ENCODE measurements at places on chromosomes 7 and 10.

GRCh38 chr10:63164166-63164623, 31.1 kb downstream of the NRBF2 start:
- H3K27me3 ChIP-seq: no peaks in the 10 kb centered on the region
- H3K27ac ChIP-seq: peak overlapping the region; percentile 14
- peaks cover 24% of the 10 kb centered on the region for H3K4me1 ChIP-seq
- peaks cover 33% of the 10 kb centered on the region for H3K36me3 ChIP-seq
- H3K4me3 ChIP-seq: no peak overlapping the region

GRCh38 chr7:20826243-20826642, 39.6 kb upstream of the SP8 start:
- no peaks in the 10 kb centered on the region for H3K27me3 ChIP-seq
- no peak for DNase-seq
- no peak overlapping the region for H3K27ac ChIP-seq

- H3K36me3 ChIP-seq: no peaks in the 10 kb centered on the region
- no peak for DNase-seq
- no peaks in the 10 kb centered on the region for H3K27me3 ChIP-seq
- no peaks in the 10 kb centered on the region for H3K4me1 ChIP-seq
- no peak overlapping the region for H3K4me3 ChIP-seq
Measured at GRCh38 chr10:25639646-25640045, 294.4 kb upstream of the MYO3A start.

DNA sequence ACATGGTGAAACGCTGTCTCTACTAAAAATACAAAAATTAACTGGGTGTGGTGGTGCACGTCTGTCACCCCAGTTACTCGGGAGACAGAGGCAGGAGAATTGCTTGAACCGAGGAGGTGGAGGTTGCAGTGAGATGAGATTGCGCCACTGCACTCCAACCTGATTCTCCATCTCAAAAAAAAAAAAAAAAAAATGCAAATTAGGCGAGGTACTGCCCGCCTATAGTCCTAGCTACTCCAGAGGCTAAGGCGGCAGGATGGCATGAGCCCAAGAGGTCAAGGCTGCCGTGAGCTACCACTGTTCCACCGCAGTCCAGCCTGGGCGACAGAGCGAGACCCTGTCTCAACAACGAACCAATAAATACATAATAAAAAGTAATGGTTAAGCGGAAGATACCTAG, 1.1 kb upstream of the EIF4H start:
- peaks cover 22% of the 10 kb centered on the region for H3K36me3 ChIP-seq
- peaks cover 39% of the 10 kb centered on the region for H3K4me1 ChIP-seq
- peak overlapping the region; percentile 81 for H3K4me3 ChIP-seq
- DNase-seq: peak; percentile 79
- H3K27me3 ChIP-seq: no peaks in the 10 kb centered on the region
- peak overlapping the region; percentile 95 for H3K27ac ChIP-seq

- H3K4me1 ChIP-seq: no peaks in the 10 kb centered on the region
- no peak for DNase-seq
- no peak overlapping the region for H3K27ac ChIP-seq
- H3K27me3 ChIP-seq: no peaks in the 10 kb centered on the region
- no peak overlapping the region for H3K4me3 ChIP-seq
Measured at GRCh38 chr7:26583094-26583648, 281.2 kb downstream of the SKAP2 start.

GRCh38 chr7:134502463-134503371, 24.6 kb upstream of the AKR1B10 start:
- DNase-seq: no peak
- no peaks in the 10 kb centered on the region for H3K4me1 ChIP-seq
- H3K27me3 ChIP-seq: no peaks in the 10 kb centered on the region
- H3K36me3 ChIP-seq: no peaks in the 10 kb centered on the region
- H3K27ac ChIP-seq: no peak overlapping the region
- H3K4me3 ChIP-seq: no peak overlapping the region

DNA sequence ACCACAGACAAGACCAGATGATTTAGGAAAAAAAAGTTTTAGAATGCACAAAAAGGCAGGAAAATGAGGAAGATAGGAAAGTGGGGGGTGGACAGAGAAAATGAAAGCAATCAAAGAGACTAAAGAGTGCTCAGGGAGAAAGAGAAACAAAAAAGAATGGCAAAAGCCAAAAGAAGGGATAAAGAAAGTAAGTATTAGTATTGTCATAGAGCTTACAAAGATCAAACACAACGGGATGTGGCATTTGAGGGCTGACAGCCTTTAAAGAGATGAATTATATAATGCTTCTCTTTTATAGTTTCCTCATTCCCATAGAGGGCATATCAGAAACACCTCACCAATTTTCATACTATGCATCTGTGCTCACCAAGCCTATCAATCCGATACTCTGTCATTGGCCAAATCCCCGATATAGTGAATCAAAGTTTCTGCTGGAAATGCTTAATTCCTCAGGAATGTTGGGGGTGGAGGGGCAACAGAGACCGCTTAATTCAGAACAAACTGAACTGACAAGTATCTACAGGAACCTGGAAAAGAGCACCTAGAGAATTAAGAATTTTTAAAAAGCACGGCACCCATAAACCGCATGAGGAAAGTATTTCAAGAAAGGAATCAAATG, 2.7 kb downstream of the COG5 start:
- no peak overlapping the region for H3K27ac ChIP-seq
- H3K36me3 ChIP-seq: peaks cover 7% of the 10 kb centered on the region
- no peak overlapping the region for H3K4me3 ChIP-seq
- H3K27me3 ChIP-seq: no peaks in the 10 kb centered on the region
- DNase-seq: no peak
- peaks cover 59% of the 10 kb centered on the region for H3K4me1 ChIP-seq

- peaks cover 4% of the 10 kb centered on the region for H3K4me1 ChIP-seq
- no peaks in the 10 kb centered on the region for H3K36me3 ChIP-seq
- no peaks in the 10 kb centered on the region for H3K27me3 ChIP-seq
- H3K4me3 ChIP-seq: no peak overlapping the region
- no peak overlapping the region for H3K27ac ChIP-seq
- DNase-seq: no peak
Measured at GRCh38 chr10:62457598-62457997, 83.4 kb downstream of the ZNF365 start.

- H3K27ac ChIP-seq: no peak overlapping the region
- no peak for DNase-seq
- no peaks in the 10 kb centered on the region for H3K27me3 ChIP-seq
- no peaks in the 10 kb centered on the region for H3K36me3 ChIP-seq
Measured at GRCh38 chr7:158784270-158784669, 45.0 kb downstream of the ESYT2 start.

- H3K4me3 ChIP-seq: no peak overlapping the region
- H3K27ac ChIP-seq: no peak overlapping the region
- no peak for DNase-seq
- H3K27me3 ChIP-seq: no peaks in the 10 kb centered on the region
- peaks cover 39% of the 10 kb centered on the region for H3K36me3 ChIP-seq
Measured at GRCh38 chr7:55970978-55971377, 6.6 kb downstream of the NIPSNAP2 start.

GRCh38 chr10:71081229-71081560, 131.2 kb upstream of the UNC5B start:
- no peak overlapping the region for H3K27ac ChIP-seq
- no peaks in the 10 kb centered on the region for H3K36me3 ChIP-seq
- no peak overlapping the region for H3K4me3 ChIP-seq
- H3K27me3 ChIP-seq: no peaks in the 10 kb centered on the region

- no peaks in the 10 kb centered on the region for H3K27me3 ChIP-seq
- DNase-seq: no peak
- no peaks in the 10 kb centered on the region for H3K36me3 ChIP-seq
- no peak overlapping the region for H3K4me3 ChIP-seq
- H3K4me1 ChIP-seq: no peaks in the 10 kb centered on the region
Measured at GRCh38 chr7:135715673-135716072, 12.3 kb downstream of the SLC13A4 start.

GRCh38 chr10:122845783-122846332, at the start of gene CUZD1:
Gene CUZD1, minus strand, starts transcription at chr10:122845857. Its CDS starts 14 bp downstream, at chr10:122845843.
- H3K4me3 ChIP-seq: no peak within 1 kb of the TSS
- no peaks in the 10 kb centered on the region for H3K36me3 ChIP-seq
- DNase-seq: no peak
- no peaks in the 10 kb centered on the region for H3K4me1 ChIP-seq
- no peak within 1 kb of the TSS for H3K27ac ChIP-seq
- H3K27me3 ChIP-seq: no peaks in the 10 kb centered on the region

DNA sequence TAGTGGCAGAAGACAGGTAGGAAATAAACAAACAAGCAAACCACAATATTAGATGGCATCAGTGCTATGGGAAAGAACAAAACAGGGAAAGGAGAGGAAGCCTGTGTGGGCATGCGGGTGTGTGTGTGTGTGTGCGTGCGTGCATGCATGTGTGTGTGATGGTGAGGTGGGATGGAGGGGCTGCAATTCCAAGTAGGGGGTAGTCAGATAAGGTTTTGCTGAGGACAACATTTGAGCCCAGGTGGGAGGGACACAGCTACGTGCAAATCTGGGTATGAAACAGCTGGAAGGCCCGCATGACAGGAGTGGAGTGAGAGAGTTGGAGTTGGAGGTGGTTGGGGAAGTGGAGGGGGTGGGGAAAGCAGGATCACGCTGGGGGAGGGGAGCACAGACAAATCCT, 121.0 kb upstream of the PARD3 start:
- no peaks in the 10 kb centered on the region for H3K4me1 ChIP-seq
- no peak for DNase-seq
- H3K36me3 ChIP-seq: no peaks in the 10 kb centered on the region
- no peak overlapping the region for H3K4me3 ChIP-seq

GRCh38 chr10:123140164-123140982, 4.6 kb downstream of the HMX3 start:
- H3K27me3 ChIP-seq: peaks cover 100% of the 10 kb centered on the region
- peaks cover 22% of the 10 kb centered on the region for H3K4me1 ChIP-seq
- DNase-seq: no peak
- H3K27ac ChIP-seq: no peak overlapping the region

DNA sequence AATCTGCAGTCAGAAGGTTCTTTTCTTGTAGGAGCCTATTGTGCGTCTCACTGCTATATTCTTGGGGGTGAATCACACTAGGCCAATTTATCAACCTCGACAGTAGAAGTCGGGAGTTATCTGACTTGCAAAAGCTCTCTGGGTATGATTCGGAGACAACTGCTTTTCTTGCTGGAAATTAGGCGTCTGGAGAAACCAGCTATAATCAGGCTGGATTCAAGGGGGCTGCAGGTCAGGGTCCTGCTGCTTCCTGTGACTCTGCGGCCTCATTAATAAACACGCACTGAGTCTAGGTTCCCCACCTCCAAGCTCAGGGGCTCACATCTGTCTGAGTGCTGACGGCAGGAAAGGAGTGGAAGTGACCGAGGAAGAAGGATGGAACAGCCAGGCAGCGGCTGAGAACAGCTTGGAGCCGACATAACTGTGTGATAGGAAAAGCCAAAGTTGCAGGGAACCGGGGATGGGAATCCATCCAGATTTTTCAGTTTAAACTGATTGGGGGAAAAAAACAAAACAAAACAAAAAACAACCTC, 184.6 kb downstream of the FANK1 start:
- no peak overlapping the region for H3K4me3 ChIP-seq
- H3K27me3 ChIP-seq: no peaks in the 10 kb centered on the region
- no peak overlapping the region for H3K27ac ChIP-seq
- no peak for DNase-seq
- H3K36me3 ChIP-seq: no peaks in the 10 kb centered on the region
- H3K4me1 ChIP-seq: no peaks in the 10 kb centered on the region

DNA sequence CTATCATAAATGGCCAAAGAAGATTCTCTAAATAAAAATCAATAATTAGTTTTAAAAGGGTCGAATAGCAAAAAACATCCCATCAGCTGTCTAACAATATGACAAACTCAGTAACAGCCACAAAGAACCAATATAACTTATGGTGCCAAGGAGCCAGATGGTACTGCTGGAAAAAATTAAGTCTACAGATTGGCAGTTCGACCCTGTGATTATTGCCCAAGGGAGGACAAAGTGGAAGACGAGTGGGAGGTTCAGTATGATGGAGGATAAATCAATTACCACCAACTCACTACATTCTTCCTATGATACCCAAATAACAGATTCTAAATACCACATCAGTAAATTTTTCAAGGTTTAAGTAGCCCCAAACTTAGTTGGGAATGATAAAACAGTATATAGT, 49.0 kb downstream of the SKAP2 start:
- no peak overlapping the region for H3K4me3 ChIP-seq
- no peaks in the 10 kb centered on the region for H3K27me3 ChIP-seq
- DNase-seq: no peak
- H3K36me3 ChIP-seq: no peaks in the 10 kb centered on the region
- H3K4me1 ChIP-seq: no peaks in the 10 kb centered on the region

- no peaks in the 10 kb centered on the region for H3K27me3 ChIP-seq
- H3K4me3 ChIP-seq: no peak overlapping the region
- no peaks in the 10 kb centered on the region for H3K36me3 ChIP-seq
- no peaks in the 10 kb centered on the region for H3K4me1 ChIP-seq
- no peak overlapping the region for H3K27ac ChIP-seq
Measured at GRCh38 chr7:18575622-18576572, 80.3 kb downstream of the HDAC9 start.

GRCh38 chr10:128007971-128008370, 101.1 kb downstream of the PTPRE start:
- H3K36me3 ChIP-seq: no peaks in the 10 kb centered on the region
- peaks cover 30% of the 10 kb centered on the region for H3K4me1 ChIP-seq
- no peak overlapping the region for H3K4me3 ChIP-seq
- no peak for DNase-seq
- H3K27me3 ChIP-seq: no peaks in the 10 kb centered on the region

- no peak overlapping the region for H3K27ac ChIP-seq
- DNase-seq: no peak
- no peak overlapping the region for H3K4me3 ChIP-seq
- no peaks in the 10 kb centered on the region for H3K27me3 ChIP-seq
- peaks cover 46% of the 10 kb centered on the region for H3K36me3 ChIP-seq
Measured at GRCh38 chr10:45452743-45453452, 78.9 kb downstream of the ALOX5 start.

GRCh38 chr7:100847360-100847759, 5.2 kb upstream of the SLC12A9 start:
- H3K4me3 ChIP-seq: no peak overlapping the region
- no peaks in the 10 kb centered on the region for H3K27me3 ChIP-seq
- no peaks in the 10 kb centered on the region for H3K36me3 ChIP-seq
- no peak overlapping the region for H3K27ac ChIP-seq
- DNase-seq: no peak

GRCh38 chr7:8131694-8132605, 130.0 kb downstream of the ICA1 start:
- H3K27ac ChIP-seq: peak overlapping the region; percentile 70
- peak overlapping the region; percentile 36 for H3K4me3 ChIP-seq
- H3K4me1 ChIP-seq: peaks cover 39% of the 10 kb centered on the region
- H3K27me3 ChIP-seq: no peaks in the 10 kb centered on the region
- no peaks in the 10 kb centered on the region for H3K36me3 ChIP-seq

GRCh38 chr10:66148312-66148711, 777.5 kb upstream of the LRRTM3 start:
- H3K27me3 ChIP-seq: no peaks in the 10 kb centered on the region
- no peak overlapping the region for H3K4me3 ChIP-seq
- no peaks in the 10 kb centered on the region for H3K36me3 ChIP-seq
